ENCODE measurements at places on chromosomes 12 and 14.

DNA sequence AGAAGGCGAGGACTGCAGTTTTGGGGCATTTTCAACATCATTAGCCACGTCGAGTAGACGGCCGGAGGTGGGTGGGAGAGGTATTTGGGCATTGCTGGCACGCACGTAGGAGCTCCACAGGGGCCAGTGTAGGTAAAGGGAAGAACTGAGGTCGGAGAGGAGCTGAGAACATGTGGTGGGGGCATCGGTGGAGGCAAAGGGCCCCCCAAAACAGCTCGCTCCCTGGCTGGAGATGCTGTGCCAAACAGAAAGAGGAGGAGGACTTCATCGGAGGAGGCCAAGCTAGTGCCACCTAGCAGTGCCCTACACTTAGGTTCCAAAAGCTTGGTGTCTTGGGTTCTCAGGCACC, 52.0 kb upstream of the PPP2R5C start:
- no peak for DNase-seq

- no peak for DNase-seq
These were observed 25.1 kb upstream of the CISTR start for GRCh38 chr12:53776872-53777271.

- DNase-seq, result no peak
These were observed 51.8 kb downstream of the TRAF3 start for GRCh38 chr14:102829016-102829548.

DNA sequence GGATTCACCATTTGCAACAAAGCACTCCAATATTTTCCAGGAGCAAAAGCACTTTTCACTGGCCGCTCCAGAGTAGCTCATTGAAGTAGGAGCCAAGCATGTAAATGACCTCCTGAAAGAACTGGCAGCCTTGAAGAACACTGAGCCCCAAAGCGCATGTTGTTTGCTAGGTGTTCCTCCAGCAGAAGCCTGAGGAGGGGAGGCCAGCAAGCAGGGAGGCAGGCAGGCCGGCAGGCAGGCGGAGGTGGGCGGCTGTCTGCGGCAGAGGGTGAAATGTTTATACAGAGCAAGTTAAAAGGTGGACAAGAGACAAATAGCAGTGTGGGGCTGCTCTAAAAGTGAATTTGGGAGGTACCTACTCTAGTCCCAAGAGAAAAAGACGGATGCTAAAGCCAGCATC, 439.4 kb downstream of the CCDC91 start:
- no peak for DNase-seq
